ENCODE measurements at places on chromosomes 6 and 20.

DNA sequence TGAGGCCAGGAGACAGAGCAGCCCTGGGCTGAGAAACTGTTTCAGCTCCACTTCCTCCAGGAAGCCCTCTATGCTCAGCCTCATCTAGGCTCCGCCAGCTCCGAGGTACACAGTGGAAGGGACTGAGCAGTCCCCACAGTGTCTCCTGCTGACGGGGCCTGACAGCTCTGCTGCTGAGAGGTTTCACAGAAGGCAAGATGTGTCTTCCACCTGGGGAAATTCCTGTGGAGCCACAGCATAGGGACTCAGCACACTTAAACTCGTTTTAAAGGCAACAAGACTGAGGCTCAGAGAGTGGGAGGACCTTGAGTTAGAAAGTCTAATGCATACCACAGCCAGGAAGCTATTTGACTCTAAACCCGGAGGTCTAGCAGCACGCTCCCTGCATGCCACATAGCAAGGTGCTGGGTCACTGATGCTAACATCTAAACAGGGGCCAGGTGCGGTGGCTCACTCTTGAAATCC lies 6.8 kb downstream of the ADA start:
- no peak for DNase-seq

GRCh38 chr6:111027219-111027618 lies 45.4 kb downstream of the RPF2 start:
- no peak for DNase-seq

DNA sequence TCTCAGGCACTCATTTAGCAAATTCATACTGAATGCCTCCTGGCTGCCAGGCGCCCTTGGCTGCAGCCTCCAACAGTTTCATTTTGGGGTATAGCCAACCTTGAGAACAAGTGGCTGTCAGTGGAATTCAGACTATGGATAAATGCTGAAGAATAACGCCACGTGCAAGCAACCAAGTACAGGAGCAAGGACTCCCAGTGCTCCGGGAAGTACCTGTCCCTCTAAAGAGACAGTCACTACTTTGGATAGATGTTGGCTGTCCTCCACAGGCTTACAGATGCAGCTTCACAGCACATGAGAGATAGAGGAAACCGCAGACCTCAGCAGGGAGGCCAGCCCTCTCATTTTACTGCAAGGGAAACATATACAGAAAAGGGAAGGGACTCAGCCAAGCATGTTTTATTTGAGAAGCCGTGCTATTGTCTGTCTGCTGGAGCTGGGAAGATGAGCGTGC lies 658.2 kb downstream of the PTPRT start:
- DNase-seq: no peak

DNA sequence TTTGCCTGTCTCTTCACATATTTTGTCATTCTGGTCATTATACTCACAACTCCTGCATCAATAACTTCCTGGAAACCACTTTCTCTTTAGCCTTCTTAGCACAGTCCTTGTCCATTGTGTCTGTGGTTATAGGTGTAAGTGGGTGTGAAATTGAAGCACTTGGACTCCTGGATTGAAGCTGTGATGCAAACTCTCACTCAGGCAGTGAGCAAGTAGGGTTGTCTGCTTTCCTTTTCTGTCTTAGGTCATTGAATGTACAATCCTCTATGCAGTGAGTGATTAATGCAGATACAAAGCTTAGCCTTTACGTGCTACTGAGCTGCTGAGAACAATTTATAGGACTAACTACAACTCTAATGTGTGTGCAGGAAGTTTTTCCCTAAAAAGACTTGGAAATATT lies 54.8 kb downstream of the ADGRB3 start:
- no peak for DNase-seq

GRCh38 chr6:143498428-143498827 lies 13.1 kb downstream of the FUCA2 start:
- DNase-seq: no peak

GRCh38 chr6:158049055-158050028 lies 67.7 kb downstream of the SYNJ2 start:
- no peak for DNase-seq

DNA sequence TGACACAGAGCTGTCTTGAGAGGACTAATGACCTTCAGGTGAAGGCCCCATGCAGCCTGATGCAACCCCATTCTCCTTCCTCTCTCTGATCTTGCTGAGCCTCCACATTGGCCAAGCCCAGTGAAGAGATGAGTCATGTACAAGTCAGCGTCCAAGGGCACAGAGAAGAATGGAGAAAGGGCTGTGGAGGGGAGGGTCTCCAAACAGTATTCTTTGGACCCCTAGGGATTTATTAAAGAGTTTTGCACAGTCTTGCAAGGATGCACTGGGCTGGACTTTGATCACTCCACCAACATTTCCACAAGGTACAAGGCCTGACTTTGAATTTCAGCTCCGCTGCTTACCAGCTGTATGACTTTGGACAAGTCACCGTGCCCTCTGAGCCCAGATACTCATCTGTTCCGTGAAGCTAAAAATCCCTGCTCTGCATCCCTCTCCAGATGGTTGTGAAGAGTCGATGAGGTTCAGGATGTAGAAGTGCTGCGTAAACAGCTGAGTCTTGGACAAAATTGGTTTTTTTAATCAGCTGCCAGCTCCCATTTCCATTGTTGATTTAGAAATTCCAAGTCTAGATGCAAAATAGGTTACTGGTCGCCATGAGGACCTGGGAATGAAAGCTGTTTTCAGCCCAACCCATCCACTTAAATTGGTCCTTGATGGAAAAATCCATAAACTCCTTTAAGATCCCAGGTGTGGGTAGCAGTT lies 14.1 kb upstream of the KCNG1 start:
- no peak for DNase-seq

- DNase-seq: no peak
These were observed 5.9 kb upstream of the TUBB2A start for GRCh38 chr6:3163248-3163594.

DNA sequence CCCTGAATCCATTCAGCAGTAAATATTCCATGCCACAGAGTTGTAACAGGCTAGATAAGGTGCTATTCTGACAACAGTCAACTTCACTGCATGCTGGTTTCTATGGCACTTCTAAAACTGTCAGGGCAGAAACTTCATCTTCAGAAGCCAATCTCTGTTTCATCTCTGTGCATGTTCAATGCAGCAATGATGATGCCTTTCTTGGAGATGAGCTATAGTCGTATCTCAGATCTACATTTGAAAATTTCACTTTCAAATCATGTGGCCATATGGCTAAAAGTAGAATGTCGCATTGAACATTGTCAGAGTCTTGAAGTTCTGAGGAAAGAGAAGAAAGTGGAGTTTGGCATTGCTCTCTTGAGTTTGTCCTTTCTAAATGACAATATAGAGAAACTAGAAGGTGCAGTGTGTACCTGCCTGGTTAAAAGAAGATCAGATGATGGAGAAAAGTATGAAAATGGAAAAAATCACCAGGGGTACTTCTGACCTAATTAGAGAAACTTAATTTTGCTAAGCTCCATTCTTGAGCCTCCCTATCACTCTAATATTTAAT lies 49.0 kb upstream of the VSTM2L start:
- no peak for DNase-seq
